ENCODE measurements at places on chromosomes 3 and 15. TPM values are rescaled to one million over a fixed set of nuclear protein-coding genes. Genes with fewer than 3 reads are reported as not detected.

STRIT1 gene
- 3.9 TPM for total RNA-seq

CLDN16 gene
- not detected for total RNA-seq

ZDHHC3 gene
- 47.5 TPM for total RNA-seq

CCDC13 gene
- total RNA-seq: 1.1 TPM

STARD5 gene
- 4.2 TPM for total RNA-seq

RAB6B gene
- 5.8 TPM for total RNA-seq

CATSPER2 gene
- 0.51 TPM for total RNA-seq

LRRC2 gene
- 13.0 TPM for total RNA-seq
